ENCODE measurements at places on chromosomes 5 and 9. TPM values are rescaled to one million over a fixed set of nuclear protein-coding genes. Genes with fewer than 3 reads are reported as not detected.

- no peak for DNase-seq
Measured at GRCh38 chr5:133959643-133960042, 8.8 kb downstream of the C5orf15 start.

DNA sequence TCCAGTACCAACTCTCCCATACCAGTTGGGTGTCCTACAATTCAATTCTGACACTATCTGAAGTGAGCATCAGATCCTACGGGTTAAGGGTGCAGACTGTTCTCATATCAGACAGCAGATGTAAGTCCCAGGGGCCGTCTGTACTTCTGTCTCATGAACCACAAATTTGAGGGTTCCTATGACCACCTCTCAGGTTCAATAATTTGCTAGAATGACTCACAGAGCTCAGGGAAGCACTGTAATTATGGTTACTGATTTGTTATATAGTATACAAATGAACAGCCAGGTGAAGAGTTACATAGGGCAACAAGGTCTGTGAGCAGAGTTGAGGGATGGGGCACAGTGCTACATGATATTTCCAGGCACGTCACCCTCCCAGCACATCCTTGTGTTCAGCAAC is 499.1 kb downstream of the DMAC1 start:
- DNase-seq: no peak

- DNase-seq: no peak
Measured at GRCh38 chr5:169003721-169004541, 297.0 kb downstream of the SLIT3 start.

GRCh38 chr5:13932011-13932410 is 12.5 kb downstream of the DNAH5 start:
- no peak for DNase-seq

- DNase-seq: no peak
Measured at GRCh38 chr9:18268381-18268780, 205.6 kb upstream of the ADAMTSL1 start.

GRCh38 chr5:132271251-132272246 is 14.1 kb downstream of the PDLIM4 start:
- DNase-seq: peak; percentile 46

- DNase-seq: no peak
Measured at GRCh38 chr9:98944057-98944733, 488 bp downstream of the COL15A1 start.

- DNase-seq: no peak
Measured at GRCh38 chr5:2780421-2781171, 29.1 kb upstream of the IRX2 start.

- DNase-seq: no peak
Measured at GRCh38 chr5:2188661-2189060, 305.9 kb upstream of the IRX4 start.

GRCh38 chr9:19619221-19619620 is 169.6 kb downstream of the SLC24A2 start:
- no peak for DNase-seq

GRCh38 chr5:104541141-104541785 is 978.7 kb upstream of the NUDT12 start:
- no peak for DNase-seq

GRCh38 chr5:128082551-128083032 is 974 bp upstream of the SLC12A2 start:
- no peak for DNase-seq

FAM81B gene
- not detected for total RNA-seq

ZFYVE16 gene
- total RNA-seq: 16.1 TPM

RABEPK gene
- total RNA-seq: 22.9 TPM

REEP5 gene
- 73.3 TPM for total RNA-seq

DNA sequence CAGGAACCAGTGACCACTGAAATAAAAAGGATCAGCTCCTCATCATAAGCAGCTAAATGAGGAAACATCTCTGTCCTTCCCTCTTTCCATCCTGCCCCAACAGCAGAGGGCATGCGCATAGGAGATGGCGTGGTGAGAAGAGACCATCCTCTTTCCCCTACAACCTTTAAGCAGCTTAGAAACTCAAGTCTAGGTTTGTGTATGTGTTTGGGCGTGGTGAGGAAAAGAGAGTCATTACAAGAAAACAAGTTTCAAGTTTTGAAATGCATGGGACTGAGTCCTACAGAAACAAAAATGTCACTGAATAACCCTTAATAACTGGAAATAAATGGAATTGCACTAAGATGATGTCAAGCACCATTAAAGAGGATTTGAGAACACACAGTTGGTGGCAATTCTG is 96.4 kb upstream of the IL12B start:
- DNase-seq: no peak

ENHO gene
- total RNA-seq: 3.9 TPM

- DNase-seq: no peak
Measured at GRCh38 chr5:139148986-139149385, 49.2 kb downstream of the SIL1 start.

SPINK4 gene
- total RNA-seq: not detected

UGT3A2 gene
- total RNA-seq: 0.18 TPM

DNA sequence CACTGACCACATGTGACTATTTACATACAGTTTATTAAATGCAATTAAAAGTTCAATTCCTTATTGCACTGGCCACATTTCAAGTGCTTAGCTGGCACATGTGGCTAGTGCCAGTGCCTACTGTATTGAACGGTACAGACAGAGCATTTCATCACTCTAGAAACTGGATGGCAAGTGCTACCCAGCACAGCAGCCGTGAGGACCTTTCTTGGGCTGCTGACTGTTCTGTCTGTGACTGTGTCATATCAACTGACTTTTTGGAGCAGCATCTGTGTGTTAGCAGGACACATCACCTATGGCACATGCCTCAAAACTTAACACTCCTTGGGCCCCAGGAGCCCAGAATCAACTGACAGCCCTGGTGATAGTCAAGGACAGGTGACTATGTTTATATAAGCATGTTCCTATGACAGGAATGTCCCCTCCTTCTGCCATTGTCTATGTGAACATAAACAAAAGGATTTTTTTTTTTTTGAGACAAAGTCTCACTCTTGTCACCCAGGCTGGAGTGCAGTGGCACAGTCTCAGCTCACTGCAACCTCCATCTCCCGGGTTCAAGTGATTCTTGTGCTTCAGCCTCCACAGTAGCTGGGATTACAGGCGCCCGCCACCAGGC is 8.9 kb downstream of the IRF1 start:
- DNase-seq: no peak

DNA sequence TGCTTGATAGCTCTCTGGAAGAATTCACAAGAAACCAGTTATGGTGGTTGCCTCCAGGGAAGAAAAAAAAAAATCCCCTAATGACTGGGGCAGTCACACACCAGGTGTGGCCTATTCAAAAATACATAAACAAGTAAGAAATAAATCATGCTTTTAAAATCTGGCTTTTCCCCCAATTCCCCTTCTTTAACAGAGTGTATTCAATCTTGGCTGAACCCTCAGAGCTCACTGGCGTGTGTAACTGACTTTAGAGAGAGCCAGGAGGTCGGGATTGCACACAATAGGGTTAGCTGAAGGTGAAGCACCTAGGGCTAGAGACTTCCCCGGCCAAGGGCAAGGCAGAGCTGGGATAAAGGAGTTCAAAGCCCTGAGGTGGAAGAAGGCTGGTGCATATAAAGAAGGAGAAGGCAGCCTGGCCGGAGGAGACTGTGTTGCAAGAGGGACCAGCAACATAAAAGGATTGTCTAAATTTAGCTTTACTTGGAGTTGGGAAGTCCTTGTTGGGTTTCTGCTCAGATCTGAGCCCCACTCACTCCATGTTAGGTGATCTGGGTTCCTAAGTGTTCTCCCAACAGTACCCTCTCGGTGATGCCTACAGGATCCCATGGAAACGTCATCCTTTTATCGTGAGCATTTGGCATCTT is 19.7 kb downstream of the FNBP1 start:
- peak; percentile 65 for DNase-seq

PCA3 gene
- total RNA-seq: 0.60 TPM

- no peak for DNase-seq
Measured at GRCh38 chr5:89596821-89597220, 713.8 kb upstream of the MEF2C start.

DNA sequence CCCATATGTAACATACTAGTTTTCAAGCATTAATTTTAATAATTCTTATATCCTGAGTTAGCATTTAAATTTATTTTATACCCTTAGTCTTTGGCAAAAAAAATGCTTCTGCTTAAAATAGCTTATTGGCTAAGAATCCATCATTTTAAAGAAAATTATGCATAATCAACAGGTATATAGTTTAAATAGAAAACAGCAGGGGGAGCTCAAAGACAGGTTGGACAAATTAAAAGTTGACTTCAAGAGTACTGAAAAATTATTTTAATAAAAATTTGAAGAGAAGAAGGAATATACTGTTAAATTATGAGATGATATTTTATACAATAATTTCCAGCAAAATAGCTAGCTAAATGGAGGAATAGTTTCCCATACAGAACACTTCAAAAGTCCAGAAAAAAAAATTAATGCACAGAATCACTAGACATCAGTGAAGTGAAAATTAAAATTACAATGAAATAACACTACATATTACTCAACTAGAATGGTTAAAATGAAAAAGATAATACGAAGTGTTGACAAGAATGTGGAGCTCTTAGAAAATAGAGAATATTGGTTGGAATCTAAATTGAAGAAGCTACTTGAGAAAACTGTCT is 387.1 kb downstream of the PDE4D start:
- no peak for DNase-seq

DNA sequence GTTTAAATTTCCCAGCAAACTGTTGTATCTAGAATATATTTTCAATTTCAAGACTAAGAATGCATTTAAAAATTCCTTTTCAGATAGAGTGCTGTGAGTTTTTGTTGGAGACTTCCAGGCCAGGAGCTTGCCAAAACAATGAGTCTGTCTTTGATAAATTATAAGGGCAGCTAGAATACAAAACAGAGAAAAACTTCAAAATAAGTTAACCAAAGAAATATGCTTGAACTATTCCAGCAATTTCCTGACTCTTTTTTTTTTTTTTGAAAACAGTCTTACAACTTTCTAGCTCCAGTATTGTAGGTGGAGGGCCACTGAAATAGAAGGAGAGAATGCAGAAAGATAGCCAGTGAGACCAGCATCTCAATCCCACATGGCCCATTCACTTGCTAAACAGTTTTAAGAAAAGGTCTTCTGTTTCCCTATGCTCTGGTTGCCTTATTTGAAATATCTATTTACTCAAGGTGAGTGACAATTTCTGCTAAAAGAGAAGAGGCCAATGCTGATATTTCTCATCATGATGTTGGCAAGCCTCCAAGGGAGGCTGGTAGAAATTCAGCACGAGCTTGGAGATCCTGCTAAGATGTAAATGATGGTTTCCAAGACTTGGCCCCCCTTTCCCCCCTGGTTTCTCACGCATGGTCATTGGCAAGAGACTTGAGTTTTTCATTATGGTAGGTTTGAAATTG is 103.2 kb downstream of the USP20 start:
- no peak for DNase-seq

DNA sequence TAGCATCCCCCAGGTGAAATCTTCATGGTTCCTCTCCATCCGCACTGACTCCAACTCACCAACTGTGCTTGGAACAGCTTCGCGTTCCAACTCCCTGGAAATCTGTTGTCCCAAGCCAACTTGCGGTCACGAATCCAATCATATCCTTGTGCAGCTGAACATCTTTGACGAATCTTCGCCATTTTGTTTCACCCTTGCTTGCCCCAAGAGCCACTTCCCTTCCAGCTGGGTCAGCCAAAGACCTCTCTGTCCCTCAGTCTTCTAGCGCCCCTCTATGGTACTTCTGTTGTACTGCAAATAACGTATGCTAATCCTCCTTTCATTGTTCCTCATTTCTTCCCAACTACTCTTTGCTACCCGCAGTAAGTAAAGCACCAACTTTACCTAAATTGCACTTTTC is 61.0 kb upstream of the TARS1 start:
- DNase-seq: no peak

- no peak for DNase-seq
Measured at GRCh38 chr5:135271533-135272310, 127.3 kb downstream of the MACROH2A1 start.
